Activated naive CD4-positive, alpha-beta T cell (primary cell): ENCODE measurements at places on chromosomes 2 and 18.

- no peak for DNase-seq
Measured at GRCh38 chr18:43113220-43113895, 2.1 kb downstream of the RIT2 start.

DNA sequence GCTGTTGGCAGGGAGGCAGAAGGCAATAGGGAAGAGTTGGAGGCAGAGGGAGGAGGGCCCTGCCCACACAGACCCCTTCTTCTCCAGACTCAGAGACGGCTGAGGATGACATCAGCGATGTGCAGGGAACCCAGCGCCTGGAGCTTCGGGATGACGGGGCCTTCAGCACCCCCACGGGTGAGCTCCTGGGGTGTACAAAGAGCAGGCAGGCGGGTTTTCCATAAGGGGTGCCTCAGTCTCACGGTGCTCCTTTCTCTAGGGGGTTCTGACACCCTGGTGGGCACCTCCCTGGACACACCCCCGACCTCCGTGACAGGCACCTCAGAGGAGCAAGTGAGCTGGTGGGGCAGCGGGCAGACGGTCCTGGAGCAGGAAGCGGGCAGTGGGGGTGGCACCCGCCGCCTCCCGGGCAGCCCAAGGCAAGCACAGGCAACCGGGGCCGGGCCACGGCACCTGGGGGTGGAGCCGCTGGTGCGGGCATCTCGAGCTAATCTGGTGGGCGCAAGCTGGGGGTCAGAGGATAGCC is 10.0 kb downstream of the SPEG start:
- no peak for DNase-seq

DNA sequence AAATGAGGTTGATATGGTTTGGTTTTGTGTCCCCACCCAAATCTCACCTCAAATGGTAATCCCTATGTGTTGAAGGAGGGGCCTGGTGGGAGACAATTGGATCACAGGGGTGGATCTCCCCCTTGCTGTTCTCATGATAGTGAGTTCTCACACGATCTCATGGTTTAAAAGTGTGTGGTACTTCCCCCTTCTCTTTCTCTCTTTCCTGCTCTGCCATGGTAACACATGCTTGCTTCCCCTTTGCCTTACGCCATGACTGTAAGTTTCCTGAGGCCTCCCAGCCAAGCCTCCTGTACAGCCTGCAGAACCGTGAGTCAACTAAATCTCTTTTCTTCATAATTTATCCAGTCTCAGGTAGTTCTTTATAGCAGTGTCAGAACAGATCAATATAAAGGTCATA is 24.7 kb upstream of the FAM124B start:
- DNase-seq = no peak

GRCh38 chr2:67322353-67323001 is 74.7 kb upstream of the ETAA1 start:
- no peak for DNase-seq

DNA sequence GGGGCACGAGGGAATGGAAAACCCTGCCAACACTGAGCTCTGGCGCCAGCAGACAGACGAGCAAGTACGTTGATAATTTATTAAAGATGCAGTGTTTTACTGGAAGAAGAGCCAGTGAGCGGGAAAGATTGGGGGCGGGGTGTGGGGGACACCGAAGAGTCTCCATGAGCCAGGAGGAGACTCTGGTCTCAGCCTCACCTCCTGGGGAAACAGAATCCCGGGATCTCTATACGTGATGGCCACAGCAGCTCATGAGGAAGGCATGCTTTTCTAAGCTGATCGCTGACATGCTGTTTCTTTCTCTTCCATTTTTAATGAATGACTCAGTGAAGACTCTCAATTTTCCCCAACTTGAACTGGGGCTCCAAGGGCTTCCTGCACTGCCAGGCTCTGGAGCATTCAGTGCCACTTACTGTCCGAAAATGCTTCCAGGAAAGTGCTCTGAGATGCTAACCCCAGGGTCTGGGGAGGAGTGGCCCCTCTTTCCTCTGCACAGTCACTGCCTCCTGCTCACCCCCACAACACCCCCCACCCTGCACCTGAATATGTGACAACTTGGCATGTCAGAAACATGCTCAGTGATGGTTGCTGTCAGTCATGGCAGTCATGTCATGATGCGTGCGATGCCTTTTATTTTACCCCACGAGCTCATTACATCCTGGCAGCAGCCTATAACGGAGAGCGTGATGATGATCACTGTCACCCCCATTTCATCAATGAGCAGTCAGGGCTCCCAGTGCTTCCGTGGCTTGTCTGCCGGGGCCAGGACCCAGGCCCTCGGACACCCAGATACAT is 164.2 kb upstream of the CAPN13 start:
- no peak for DNase-seq

GRCh38 chr2:137050949-137051348 is 285.6 kb downstream of the THSD7B start:
- no peak for DNase-seq

- no peak for DNase-seq
Measured at GRCh38 chr2:29573612-29574011, 347.8 kb downstream of the ALK start.

- no peak for DNase-seq
Measured at GRCh38 chr2:164671664-164672396, 50.5 kb upstream of the GRB14 start.

DNA sequence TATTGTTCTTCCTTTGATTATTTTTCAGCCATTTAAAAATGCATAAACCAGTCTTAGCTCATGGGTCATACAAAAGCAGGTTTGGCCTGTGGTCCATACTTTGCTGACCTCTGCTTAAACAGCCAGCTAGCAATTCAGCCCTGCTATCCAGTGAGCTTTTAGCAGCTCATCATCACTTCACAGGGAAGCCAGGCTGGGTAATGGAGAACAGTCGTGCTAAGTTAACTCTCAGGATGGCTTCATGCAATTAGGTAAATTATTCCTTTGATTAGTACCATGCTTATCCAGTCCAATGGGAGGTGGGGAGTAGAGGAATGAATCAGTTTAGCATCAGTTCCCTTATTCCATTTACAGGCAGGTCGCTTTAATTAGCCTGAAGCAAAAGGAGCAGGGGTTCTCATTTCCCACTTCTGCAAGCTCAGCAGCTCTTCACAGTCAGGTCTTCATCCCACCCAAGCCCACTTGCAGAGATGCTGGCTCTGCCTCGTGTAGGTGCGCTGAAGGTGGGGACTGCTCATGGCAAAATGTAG is 109.8 kb upstream of the ALPP start:
- no peak for DNase-seq

GRCh38 chr2:111029181-111029927 is 91.4 kb upstream of the BCL2L11 start:
- DNase-seq = no peak

GRCh38 chr2:22485486-22485885 is 899.5 kb upstream of the KLHL29 start:
- DNase-seq = no peak

DNA sequence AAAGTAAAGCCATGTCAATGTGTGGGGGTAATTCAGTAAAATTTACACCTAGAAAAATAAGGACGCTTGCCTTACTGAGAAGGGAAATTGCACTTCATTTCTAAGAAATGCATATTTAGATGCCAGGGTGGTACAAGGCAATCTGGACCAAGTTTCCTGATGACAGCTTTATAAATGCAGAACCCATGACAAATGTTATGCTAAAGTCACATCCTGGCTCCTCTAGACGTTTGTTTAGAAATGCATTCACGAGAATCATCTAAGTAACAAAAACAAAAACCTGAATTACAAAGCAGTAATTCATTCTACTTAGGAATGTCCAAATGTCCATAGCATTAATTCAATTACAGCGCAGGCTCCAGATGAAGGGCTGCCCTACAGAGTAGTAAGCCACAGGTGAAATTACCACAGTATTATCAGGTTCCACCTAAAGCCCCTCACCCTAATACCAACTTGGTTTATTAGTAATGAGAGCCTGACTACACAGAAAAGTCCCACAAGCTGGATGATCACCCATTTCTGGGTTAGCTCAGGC is 49.8 kb downstream of the REV1 start:
- DNase-seq = no peak

DNA sequence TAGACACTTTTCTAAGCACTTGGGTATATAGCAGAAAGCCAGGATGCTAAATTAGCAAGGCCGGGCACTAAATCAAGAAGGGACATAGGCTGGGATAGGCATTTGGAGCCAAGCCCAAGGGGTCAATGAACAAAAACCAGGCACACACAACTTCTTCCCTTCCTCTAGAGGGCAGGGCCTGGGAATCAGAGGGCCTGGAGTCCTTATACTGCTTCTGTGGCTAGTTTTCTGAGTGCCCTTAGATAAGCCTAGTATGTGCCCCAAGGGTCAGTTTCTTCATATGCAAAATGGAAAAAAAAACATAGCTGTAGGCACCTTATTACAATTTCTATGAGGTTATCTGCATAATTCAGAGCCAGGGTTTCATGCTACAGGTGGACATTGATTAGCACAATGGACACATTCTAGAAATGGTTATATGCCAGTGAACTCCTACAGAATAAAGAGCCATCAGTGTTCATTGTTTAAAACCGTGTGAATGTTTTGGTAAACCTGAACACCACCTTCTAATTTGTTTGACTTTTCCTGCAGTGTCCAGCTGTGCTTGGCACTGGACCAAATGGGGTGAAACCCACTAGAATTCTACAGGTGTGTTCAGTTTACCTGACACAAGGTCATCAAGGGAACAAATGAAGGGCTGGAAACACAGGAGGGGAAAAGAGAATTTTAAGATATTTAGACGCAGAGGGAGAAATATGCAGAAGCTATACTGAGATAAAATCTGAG is 49.6 kb downstream of the PAX8 start:
- no peak for DNase-seq

DNA sequence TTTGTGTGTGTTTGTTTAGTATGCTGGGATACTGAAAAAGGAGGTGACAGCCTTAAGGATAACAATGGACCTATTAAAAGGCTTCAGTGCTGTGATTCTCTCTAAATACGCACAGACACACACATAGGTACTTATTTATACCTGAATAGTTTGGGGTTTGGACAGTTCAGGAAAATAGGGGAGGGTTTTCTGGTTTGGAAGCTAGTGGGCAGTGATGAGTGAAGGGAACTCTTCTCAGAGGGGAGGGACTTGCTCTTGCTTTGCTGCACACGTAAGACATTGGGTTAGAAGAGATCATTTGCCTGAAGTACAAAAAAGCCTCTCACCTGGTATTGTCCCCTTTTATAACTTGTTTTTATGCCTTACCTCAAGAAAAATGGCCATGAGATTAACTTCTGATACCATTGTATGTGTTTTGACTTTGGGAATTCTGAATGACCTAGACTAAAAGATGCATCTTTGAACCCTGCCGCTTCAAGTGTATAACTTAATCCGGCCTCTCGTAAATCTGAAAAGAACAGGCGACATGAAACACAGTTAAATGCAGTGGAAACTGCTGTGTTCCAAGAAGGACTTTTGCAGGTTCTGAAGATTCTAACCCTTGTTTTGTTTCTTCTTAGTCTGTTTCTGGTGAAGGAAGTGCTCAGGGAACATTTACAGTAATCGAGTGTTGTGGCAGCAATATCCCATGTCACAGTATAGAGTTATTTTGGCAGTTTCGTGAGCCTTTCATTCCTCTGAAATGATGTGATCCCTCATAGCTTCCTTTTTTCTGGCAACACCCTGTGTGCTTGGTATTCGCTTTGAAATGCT is 2.5 kb downstream of the CRIM1 start:
- DNase-seq = no peak

DNA sequence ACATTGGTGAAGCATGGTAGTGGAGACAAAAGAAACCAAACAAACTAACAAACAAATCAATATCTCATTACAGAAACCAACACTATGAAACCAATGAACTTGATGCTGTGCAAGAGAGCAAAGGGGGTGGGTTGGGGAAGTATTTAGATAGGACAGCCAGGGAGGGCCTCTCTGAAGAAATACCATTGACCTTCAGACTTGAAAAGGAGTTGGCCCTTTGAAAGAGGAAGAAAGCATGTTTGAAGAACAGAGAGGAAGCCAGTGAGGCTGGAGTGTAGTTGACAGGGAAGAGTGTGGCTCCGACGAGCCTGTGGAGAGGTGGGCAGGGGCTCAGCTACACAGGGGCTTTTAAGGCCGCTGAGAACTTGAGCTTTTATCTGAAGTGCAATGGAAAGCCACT is 151.0 kb upstream of the GATA6 start:
- DNase-seq = no peak

- no peak for DNase-seq
Measured at GRCh38 chr2:217110550-217110949, 250.7 kb upstream of the TNP1 start.

DNA sequence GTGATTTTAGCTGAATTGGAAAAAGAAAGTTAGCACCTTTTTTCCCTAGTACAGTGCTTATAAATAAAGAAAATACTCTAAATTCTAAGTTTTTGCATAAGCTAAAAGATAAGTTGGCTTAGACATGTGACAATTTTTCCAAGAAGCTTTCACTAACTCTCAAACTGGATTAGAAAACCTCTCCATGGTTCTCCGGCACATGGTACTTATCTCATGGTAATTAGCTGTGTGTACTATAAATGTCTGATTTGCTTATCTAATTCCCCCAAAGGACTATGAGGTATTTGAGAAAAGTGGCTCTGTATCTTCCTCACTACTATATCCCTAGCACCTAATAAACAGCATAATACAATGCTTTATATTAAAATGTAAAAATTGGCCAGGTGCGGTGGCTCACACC is 71.1 kb downstream of the ROCK1 start:
- no peak for DNase-seq

- no peak for DNase-seq
Measured at GRCh38 chr2:27973592-27973991, 83.1 kb downstream of the BABAM2 start.

DNA sequence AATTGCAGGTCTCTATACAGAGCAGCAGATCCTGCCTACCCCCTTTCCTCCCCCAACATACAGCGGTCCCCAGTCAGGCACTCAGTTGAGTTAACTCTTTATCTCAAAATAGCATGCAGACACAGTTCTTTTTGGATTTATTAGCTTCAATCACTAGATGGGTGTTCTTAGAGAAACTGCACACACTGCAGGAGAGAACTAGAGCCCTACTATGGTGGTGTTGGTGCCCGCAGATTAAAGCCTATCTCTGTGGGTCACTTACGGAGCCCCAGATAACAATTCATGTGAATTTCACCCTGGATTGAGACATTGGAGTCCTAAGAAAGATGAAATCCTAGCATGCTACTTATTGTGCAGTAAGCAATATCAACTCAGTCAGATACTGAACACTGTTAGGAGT is 11.9 kb downstream of the ADD2 start:
- DNase-seq = no peak

DNA sequence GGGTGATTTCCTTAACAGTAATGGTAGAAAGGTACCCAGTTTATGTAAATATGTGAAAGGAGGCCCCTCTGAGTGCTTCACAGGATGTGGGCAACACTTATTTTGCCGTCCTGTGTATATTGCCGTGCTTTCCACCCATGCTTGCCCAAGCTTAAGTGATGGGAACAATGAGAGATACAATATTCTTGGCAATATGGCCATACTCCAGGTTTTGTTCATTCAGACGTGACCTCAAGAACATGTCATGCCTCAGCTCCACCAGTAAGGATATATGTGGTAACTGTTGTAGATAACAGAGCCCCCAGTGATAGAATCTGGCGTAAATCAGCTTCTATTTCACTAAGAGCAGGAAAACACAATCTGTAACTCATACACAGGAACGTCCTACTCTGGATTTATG is 318.7 kb downstream of the PTPRM start:
- no peak for DNase-seq

GRCh38 chr2:214577769-214578168 is 166.9 kb downstream of the VWC2L start:
- DNase-seq = no peak
